ENCODE measurements at places on chromosomes 3 and 15. TPM values are rescaled to one million over a fixed set of nuclear protein-coding genes. Genes with fewer than 3 reads are reported as not detected.
A peak's percentile ranks its signal among the peaks of the same experiment; 100 is the strongest.

LARP6 gene
- total RNA-seq, result 78.3 TPM

GRCh38 chr3:110362751-110363150 lies 708.9 kb upstream of the NECTIN3 start:
- DNase-seq, result peak; percentile 48

- DNase-seq, result no peak
These were observed 11.8 kb downstream of the KLF13 start for GRCh38 chr15:31338318-31338878.

GRCh38 chr3:103684904-103685303 lies 1250.1 kb downstream of the ZPLD1 start:
- no peak for DNase-seq

- peak; percentile 72 for DNase-seq
These were observed 52.8 kb downstream of the FAM43A start for GRCh38 chr3:194738254-194739093.

DNA sequence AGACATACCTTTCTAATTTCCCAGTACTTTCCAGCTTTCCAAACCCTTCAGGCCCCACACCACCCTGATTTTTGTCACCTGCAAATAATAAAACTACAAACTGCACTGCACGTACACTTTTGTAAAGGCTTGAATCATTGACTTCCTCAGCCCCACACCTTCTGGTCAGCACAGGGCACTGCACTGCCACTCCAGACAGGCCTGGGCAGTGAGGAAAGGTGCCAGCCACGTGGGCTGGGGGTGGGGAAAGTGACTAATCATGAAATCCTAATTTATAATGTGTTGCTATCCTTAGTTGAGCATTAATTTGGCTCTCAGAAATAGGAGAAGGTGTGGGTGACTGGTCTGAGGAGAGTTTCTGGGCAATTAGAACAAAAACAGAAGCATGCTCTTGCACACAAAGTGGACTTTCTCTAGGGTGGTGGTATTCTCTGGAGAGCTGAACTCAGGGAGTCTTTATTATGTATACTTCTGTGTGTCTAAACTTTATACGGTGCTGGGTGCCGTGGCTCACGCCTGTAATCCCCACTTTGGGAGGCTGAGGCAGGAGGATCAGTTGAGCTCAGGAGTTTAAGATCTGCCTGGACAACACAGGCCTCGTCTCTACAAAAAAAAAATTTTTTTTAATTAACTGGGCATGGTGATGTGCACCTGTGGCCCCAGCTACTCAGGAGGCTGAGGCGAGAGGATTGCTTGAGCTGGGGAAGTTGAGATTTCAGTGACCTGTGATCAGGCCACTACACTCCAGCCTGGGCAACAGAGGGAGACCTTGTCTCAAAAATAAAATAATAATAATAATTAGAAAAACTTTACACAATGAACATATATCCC lies 58.2 kb upstream of the FLNB start:
- DNase-seq, result no peak

GRCh38 chr3:131688370-131688769 lies 185.6 kb upstream of the MRPL3 start:
- DNase-seq, result no peak

DNA sequence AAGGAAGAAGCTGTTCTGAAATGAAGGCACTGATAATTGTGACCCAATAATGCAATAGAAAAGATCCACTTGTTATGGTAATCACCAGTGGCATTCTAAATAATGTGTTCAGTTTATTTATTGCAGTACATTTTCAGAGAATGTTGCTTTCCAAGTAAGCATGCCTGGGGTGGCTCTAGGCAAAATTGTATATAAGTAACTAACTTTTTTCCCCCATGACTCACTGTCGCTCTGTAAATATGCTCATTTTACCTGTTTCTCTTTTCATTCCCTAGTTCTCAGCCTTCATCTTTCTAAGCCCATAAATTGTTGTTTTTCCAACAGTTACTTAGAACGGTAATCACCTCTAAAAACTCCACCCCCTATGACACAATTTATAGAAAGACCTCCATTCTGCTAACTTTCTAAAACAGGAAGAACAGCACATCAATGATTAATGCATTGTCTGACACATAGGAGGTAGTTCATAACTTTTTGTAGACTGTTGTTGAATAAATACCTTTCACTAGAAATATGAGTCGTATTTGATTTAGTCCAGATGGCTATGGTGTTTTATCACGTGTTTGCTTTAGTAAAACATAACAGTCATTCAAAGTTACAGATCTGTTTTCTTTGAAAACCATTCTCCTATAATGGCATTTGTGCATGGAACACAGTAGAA lies 143.1 kb downstream of the LSAMP start:
- DNase-seq, result peak; percentile 41

DNA sequence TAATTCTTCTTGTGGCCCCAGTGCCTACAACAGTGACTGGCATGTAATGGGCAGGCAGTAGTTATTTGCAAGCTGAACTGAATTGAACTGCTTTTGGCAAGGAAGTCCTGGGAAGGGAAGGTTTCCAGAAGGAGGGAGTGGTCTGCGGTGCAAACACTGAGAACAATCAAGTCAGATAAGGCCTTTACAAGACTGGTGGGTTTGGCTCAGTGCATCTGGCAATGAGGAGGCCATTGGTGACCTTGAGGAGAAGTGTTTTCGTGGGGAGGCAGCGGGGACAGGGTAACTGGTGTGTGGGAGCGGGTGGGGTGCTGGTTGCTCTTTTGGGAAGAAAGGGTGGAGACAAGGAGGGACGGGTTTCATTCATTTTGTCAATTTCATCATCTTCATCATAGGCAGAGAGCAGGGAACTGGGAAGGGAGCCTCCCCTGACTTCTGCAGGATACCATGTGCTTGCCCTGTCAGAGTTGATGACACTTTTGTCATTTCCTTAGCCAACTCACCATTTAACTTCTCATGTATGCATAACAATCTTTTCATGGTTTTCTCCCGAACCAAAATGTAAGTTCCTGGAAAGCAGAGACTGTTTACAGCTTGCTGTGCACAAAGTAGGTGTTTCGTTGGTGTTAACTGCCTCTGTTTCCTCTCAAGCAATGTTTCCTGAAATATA lies 8.4 kb upstream of the EHD4 start:
- no peak for DNase-seq

DNA sequence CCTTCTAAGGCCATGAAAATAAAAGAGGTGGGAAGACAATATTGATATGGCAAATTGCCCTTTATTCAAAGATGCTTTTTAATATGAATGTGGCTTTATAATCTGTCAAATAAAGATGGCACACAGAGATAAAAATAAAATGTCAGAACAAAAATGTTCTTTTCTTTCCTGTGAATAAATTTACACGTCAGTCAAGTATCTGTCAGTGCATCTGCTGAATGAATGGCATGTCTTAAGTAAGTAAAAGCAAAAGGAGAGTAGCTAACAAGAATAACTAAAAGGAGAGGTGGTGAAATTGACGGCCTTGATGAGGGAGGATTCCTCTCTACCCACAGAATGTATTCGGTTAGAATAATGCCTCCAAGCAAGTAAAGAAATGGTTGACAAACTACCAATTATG lies 1021.7 kb upstream of the GBE1 start:
- DNase-seq, result no peak

- peak; percentile 57 for DNase-seq
These were observed 175.6 kb upstream of the BCL6 start for GRCh38 chr3:187920913-187921312.

C3orf49 gene
- total RNA-seq, result not detected

DNA sequence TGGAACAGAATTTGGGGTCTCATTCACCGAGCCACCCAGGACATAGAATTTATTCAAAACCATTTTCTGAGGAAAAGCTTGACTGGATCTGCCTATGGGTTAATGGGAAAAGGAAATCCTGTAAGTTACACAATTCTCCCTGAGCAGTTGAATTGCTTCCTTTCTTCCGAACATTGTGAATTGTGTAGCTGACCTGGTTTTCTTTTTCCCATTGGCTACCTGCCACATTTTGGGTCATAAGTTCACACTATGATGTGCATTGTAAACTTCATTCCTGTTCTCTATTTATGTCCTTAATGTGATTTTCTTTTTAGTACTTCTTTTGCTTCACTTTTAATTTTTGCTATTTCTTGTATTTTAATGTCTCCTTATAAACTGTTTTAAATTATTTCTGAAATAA lies 386.0 kb upstream of the LRRC3B start:
- no peak for DNase-seq

HOMER2 gene
- total RNA-seq, result 0.56 TPM

FBLN2 gene
- total RNA-seq, result 10.8 TPM

DNA sequence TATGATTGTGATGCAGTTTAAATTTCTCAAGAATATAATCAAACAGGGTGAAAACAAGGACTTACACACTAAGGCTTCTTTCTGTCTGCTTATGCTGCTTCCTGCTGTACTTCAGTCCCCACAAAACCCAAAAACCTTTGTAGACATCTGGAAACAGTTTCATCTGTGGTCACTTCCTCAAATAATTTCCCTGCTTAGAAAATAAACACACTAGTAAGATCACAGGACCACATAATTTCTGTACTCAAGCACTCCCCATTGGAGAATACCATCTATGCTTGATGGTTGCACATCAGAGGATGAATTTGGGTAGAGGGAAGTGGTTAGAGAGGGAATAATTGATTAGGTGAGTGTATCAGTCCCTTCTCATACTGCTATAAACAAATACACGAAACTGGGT lies 266.2 kb downstream of the LSAMP start:
- peak; percentile 85 for DNase-seq

DNA sequence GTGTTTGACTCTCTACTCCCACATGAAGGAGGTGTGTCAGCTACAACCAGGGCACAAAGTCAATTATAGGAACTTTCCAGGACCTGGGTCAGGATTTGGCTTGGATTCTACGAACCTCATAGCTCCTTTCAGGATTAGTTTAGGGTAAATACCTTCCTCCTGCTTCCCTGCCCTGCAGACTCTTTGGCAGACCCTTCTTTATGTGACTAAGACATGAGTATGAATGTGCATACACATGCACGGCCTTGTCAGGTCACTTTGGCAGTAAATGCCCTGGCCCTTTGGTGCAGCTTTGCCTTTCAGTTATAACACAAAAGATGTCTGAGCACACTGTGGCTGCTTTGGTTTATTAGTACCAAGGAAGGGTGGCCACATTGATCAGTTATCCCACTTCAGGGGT lies 68.9 kb downstream of the GHSR start:
- DNase-seq, result peak; percentile 19

C2CD4A gene
- not detected for total RNA-seq

DNA sequence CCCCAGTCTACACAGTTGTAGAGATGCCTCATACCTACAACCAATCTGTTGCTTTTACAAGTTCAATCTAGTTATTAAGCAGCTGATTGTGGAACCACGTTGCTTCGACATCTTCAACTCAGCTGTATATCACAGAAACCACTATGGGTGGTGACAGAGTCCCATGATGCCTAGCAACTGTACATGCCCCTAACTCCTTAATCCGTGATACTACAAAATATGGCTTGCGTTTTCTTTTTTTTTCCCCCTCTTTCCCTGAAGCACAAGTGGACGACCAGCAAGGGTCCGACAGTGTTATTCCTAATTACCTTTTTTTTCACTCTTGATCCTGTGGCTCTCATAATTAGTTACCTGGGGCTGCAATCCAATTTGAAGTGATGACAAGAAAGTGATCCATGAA lies 478.6 kb downstream of the FOXP1 start:
- DNase-seq, result no peak

DNA sequence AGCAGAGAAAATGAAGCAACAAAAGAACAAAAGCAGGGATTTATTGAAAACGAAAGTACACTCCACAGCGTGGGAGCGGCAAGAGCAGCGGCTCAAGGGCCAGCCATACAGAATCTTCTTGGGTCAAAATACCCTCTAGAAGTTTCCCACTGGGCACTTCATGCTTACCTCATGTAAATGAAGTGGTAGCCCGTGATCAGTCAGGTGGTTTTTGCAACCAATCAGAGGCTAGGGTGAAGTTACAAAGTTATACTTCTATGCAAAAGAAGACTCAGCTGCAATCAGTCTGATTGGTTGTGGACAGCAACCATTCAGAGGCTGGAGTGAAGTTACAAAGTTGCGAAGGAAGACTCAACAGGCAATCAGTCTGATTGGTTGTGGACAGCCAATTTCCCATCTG lies 37.8 kb upstream of the TRH start:
- DNase-seq, result peak; percentile 28

DNA sequence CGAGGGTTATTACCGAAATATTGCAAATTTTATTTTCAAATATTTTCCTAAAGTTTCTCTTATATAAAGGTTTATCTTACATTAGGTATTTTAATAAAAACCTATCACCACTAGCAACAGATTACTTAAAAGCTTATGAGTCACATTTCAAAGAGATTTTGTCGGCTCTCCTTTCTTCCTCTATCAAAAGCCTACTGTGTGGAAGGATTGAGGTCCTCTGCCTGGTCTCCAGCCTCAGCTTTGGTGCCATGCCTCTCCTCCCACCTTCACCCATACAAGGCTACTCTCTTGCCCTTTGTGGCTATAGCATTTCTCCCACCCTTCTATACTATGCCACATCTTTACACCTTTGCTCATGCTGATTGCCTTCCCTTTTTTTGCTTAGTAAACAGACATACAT lies 199.3 kb downstream of the TNIK start:
- no peak for DNase-seq

DNA sequence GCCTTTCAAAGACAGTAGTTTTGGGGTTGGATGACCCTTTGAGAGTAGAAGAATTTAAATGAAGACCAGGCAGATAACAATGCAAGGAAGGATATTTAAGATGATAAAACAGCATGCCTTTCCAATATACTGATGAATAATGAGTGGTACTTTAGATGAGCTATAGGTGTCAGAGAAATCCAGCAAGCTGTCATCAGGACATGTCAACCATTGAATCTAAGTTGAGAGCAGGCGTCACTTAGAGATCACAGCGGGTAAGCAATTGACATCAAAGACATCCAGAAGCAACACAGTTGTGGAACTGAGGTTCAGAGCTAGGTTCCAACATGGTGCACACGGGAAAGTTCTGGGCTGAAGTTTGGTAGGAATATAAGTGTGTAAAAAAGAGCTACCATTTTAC lies 25.0 kb downstream of the CCDC54 start:
- DNase-seq, result no peak

DNA sequence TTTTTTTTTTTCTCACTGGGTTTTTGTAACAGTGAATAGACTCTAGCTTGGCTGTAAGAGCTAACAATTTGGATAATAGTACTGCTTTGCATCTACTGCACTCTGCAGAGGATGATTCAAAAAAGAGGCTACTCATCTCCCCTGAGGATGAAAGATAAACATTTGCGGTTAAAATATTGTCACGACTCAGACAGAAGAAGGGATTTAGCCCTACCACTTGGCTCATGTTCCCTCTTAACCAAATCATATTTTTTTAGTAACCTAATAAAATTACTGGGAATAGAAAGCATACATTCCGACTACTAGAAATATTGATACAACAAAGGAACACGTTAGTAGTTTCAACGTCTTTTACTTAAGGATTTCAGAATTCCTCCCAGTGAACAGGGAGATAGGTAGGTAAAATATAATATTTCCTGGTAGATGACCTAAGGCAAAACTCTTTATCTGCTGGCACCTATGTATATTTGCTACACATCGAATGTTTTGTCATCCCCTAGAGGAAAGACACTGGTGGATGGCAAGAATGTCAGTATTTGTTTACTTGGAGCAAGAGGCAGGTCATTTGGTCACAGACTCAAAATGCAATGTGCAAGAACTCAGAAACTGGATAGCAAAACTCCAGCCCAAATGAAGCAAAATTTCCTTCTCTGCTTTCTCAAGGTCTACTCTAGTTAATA lies 110.8 kb downstream of the GREM1 start:
- DNase-seq, result peak; percentile 96
